ENCODE measurements at places on chromosomes 12 and 14. TPM values are rescaled to one million over a fixed set of nuclear protein-coding genes. Genes with fewer than 3 reads are reported as not detected.

Gene KDM5A
- total RNA-seq, result 24.7 TPM

Gene GPR84
- 0.09 TPM for total RNA-seq

Gene A2M
- 0.11 TPM for total RNA-seq

Gene KCNA1
- not detected for total RNA-seq

Gene PGF
- 4.9 TPM for total RNA-seq

Gene P2RX2
- not detected for total RNA-seq

Gene CREBL2
- total RNA-seq, result 18.9 TPM

Gene IL31
- not detected for total RNA-seq

Gene DPY19L2
- 1.6 TPM for total RNA-seq

Gene DEGS2
- total RNA-seq, result 2.7 TPM

Gene RHEBL1
- 4.4 TPM for total RNA-seq

Gene SLC24A4
- 0.41 TPM for total RNA-seq

Gene HHIPL1
- total RNA-seq, result 0.09 TPM

Gene PPP1R12A
- total RNA-seq, result 31.3 TPM

Gene GARIN6
- not detected for total RNA-seq

Gene PTPRR
- total RNA-seq, result 0.27 TPM

Gene SP1
- total RNA-seq, result 20.2 TPM

Gene DPF3
- 0.16 TPM for total RNA-seq

Gene CCDC38
- 0.12 TPM for total RNA-seq

Gene DICER1
- 23.1 TPM for total RNA-seq

Gene SERPINA6
- total RNA-seq, result 0.95 TPM

Gene NKX2-1
- not detected for total RNA-seq

Gene TMEM132C
- not detected for total RNA-seq

Gene GLT1D1
- not detected for total RNA-seq

Gene VDR
- total RNA-seq, result 3.5 TPM

Gene TAS2R19
- 0.15 TPM for total RNA-seq

Gene C12orf54
- not detected for total RNA-seq

Gene C14orf132
- 9.9 TPM for total RNA-seq
